ENCODE measurements at places on chromosomes 13 and 19.

- no peak for DNase-seq
Observed at GRCh38 chr19:36060430-36060829, 5.7 kb downstream of the WDR62 start.

GRCh38 chr19:31834070-31834469 lies 484.8 kb upstream of the TSHZ3 start:
- DNase-seq: no peak

DNA sequence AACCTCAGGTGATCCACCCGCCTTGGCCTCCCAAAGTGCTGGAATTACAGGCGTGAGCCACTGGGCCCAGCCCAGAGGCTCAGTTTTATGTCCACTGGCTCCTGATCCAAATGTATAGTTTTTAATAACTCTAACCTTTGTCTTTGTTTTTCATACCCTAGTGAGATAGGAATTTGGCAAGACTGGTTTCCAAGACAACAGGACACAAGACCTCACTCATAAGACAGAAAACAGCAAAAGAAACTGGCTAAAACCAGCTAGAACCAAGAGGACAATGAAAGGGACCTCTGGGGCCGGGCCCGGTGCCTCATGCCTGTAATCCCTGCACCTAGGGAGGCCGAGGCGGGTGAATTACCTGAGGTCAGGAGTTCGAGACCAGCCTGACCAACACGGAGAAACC lies 27.6 kb downstream of the CPT1C start:
- DNase-seq: no peak

DNA sequence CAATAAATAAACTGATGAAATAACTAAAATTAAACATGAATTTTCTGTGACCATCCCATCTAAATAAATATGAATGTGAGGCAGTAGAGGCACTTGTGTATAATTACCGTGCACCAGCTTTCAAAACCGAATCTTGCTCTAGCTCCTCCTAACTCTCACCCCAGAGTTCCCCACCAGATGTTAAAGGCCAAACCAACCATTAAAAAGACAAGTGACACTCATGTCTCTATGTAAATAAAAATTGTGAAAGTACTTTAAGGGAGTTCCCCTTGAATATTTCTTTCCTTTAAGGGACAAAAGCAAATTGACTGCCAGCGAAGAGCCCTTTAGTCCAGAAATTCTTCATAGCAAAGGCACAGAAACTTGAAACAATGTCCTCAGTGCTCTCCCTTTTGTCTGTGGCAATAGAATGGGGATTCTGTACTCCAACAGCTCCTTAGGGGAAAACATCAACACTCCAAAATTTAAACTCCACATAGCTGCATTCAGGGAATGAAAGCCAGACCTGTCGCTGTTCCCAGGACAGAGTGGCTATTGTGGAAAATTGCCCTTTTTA lies 101.7 kb upstream of the SOX21 start:
- DNase-seq: no peak

DNA sequence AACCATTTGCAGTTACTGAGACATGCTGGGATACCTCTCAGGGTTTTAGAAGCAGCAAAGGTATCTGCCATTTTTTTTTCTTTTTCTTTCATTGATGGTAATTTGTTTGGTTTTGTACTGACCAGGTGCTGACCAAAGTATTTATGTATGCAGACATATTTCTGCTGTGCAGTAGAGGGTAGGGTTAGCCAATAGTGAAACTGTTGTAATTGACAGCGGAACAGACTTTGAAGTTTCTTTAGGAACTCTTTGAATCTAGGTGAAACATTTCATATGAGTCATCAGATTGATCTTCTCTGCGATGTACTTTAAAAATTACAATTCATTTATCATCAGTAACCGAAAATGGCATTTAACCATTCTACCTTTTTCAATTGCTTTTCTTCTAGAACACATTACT lies 63.0 kb downstream of the ITGBL1 start:
- no peak for DNase-seq

GRCh38 chr19:51971624-51972023 lies 15.0 kb downstream of the ZNF350 start:
- no peak for DNase-seq
